ENCODE measurements at places on chromosomes 4 and X. TPM values are rescaled to one million over a fixed set of nuclear protein-coding genes. Genes with fewer than 3 reads are reported as not detected.
A peak's percentile ranks its signal among the peaks of the same experiment; 100 is the strongest.

SCML2 gene
- total RNA-seq: 3.5 TPM

BGN gene
- 1.4 TPM for total RNA-seq

DNA sequence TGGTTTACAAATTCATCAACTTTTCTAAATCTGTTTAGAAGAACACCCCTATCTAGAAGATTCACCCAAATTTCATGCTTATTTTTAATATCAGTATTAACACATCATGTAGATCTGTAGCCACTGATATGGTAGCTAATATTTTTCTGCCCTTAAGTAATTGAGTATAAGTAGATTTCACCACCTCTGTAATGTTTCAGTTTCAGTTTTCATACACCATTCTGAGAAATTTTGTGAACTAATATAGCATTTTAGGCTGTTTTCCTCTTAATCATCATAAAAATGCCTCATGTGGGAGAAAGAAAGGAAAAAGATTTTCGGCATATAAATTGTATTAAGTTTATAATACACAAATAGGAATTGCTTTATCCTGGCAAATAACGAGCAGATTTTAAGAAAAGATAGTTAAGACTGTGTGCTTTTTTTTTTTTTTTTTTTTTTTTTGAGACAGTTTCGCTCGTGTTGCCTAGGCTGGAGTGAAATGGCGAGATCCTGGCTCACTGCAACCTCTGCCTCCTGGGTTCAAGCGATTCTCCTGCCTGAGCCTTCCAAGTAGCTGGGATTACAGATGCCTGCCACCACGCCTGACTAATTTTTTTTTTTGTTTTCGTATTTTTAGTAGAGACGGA, 21.4 kb upstream of the RBPJ start:
- H3K27me3 ChIP-seq: no peaks in the 10 kb centered on the region
- no peak for DNase-seq
- H3K36me3 ChIP-seq: no peaks in the 10 kb centered on the region
- peaks cover 7% of the 10 kb centered on the region for H3K4me1 ChIP-seq

DNA sequence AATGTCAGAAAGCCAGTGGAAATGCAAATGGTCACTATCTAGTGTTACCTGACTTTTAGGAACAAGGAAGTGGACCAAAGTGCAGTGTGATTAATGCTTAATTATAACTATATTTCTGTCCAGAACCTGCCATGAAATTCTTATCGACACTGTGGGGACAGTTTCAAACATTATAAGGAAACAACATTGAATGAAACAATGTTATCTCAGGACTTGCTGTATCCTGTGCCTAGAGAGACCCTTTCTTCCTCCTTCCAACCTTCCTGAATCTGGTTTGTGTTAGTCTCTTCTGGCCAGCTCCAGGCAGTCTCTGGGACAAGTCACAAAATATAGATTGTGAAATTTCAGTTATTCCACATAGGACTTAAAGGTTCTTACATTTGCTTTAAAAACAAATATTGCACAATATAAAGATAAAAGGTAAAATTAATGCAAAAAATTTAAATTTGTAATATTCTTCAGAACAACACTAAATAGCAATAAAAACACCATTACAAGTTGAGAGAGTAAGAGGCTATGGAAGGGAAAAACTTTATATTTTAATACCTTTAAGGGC, 203.4 kb downstream of the ZNF674 start:
- peaks cover 52% of the 10 kb centered on the region for H3K27me3 ChIP-seq
- DNase-seq: no peak
- no peaks in the 10 kb centered on the region for H3K4me1 ChIP-seq
- no peak overlapping the region for H3K27ac ChIP-seq

DNA sequence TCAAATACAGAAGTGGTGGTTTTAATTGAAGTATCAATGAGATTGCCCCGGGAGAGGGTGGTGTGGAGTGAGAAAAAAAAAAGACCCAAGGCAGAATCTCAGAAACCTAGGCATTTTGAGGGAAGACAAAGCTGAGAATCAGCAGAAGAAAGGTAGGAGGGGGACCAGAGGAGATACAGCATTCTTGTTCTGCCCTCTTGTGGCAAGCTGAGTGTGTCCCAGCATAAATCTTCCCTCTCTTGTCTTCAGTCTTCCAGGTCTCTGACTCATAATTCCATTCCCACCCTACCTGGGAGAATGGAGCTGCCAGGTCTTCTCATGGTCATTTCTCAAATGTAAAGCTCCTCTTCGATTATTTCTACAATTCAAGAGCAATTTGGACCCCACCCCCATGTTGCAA, 32.7 kb upstream of the MAGED1 start:
- no peaks in the 10 kb centered on the region for H3K36me3 ChIP-seq
- H3K27me3 ChIP-seq: peaks cover 27% of the 10 kb centered on the region
- H3K27ac ChIP-seq: no peak overlapping the region

PDLIM3 gene
- 0.22 TPM for total RNA-seq

GRCh38 chrX:6053141-6053540, 175.5 kb downstream of the NLGN4X start:
- H3K36me3 ChIP-seq: no peaks in the 10 kb centered on the region
- H3K27me3 ChIP-seq: no peaks in the 10 kb centered on the region
- no peak for DNase-seq
- no peaks in the 10 kb centered on the region for H3K4me1 ChIP-seq
- no peak overlapping the region for H3K27ac ChIP-seq

PPEF1 gene
- total RNA-seq: 1.0 TPM

- peaks cover 33% of the 10 kb centered on the region for H3K4me1 ChIP-seq
- DNase-seq: no peak
- no peaks in the 10 kb centered on the region for H3K27me3 ChIP-seq
- H3K4me3 ChIP-seq: no peak overlapping the region
- peaks cover 10% of the 10 kb centered on the region for H3K36me3 ChIP-seq
These were observed 44.7 kb downstream of the PHOX2B start for GRCh38 chr4:41703785-41704184.

COL4A6 gene
- 58.3 TPM for total RNA-seq

GRCh38 chrX:154002215-154002719, 17.4 kb downstream of the IRAK1 start:
- peaks cover 8% of the 10 kb centered on the region for H3K36me3 ChIP-seq
- peak; percentile 71 for DNase-seq
- H3K4me3 ChIP-seq: no peak overlapping the region
- H3K27ac ChIP-seq: no peak overlapping the region
- peaks cover 66% of the 10 kb centered on the region for H3K27me3 ChIP-seq

PALLD gene
- 94.6 TPM for total RNA-seq

DNA sequence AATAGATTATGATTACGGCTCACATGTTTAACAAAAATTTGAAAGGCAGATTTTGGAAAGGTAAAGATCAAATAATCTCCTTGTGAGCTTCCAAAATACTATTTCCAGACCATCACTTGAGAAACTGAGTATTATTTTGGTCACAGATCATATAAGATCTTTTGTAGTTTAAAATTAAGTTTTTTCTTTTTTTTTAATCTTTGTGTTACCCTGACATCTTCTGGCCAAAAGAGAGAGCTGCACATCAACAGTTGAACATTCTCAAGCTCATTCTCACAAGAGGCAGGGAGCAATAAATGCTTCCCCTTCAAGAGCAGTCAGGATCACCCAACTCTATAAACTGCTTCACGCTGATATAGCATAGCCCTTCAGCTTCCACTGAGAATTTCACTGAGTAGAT, 15.9 kb downstream of the TMEM192 start:
- H3K36me3 ChIP-seq: peaks cover 92% of the 10 kb centered on the region
- H3K4me3 ChIP-seq: no peak overlapping the region
- no peaks in the 10 kb centered on the region for H3K4me1 ChIP-seq

PGAM4 gene
- not detected for total RNA-seq

All from MCF 10A (cell line).